CD4-positive, alpha-beta memory T cell (primary cell): ENCODE measurements at places on chromosomes 4 and X.

DNA sequence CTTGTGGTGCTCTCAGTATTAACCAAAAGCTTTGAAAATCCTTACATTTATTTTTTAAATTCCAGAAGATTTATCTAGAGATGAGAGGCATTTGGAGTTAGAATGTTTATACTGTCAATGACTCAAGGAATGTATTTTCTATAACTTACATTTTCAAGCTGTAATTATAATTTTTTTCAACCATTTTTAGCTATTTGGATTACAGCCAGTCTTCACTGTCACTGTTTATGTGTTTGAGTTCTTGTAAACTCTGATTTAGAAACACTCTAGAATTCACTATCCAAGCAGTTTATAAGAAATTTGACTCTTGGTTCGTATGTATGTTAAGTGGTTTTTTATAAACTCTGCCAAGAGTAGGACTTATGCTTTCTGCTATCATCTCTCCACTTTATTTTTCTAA, 36.7 kb upstream of the GUCY1A1 start:
- DNase-seq = no peak

- no peak for DNase-seq
Measured at GRCh38 chr4:180766944-180767729, 1476.1 kb upstream of the TENM3 start.

DNA sequence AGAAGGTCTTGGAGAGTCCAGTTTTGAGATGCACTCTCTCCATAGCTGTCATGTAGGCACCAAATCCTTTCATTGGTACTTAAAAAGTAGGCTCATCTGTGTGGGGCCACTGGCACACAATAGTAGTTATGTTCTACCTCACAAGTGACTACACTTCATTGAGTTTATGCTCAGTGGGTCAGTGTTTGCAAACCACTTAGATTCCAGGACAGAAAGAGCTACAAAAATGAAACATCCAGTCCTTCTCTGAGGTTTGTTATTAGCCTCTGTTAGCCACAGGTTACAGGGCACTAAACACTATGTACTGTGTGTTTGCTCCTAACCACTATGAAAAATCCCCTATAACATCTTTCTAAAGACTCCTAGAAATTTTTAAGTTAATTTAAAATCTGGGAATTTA, 13.8 kb downstream of the RAB28 start:
- no peak for DNase-seq

GRCh38 chr4:118280501-118281218, 72.1 kb downstream of the PRSS12 start:
- peak; percentile 55 for DNase-seq

DNA sequence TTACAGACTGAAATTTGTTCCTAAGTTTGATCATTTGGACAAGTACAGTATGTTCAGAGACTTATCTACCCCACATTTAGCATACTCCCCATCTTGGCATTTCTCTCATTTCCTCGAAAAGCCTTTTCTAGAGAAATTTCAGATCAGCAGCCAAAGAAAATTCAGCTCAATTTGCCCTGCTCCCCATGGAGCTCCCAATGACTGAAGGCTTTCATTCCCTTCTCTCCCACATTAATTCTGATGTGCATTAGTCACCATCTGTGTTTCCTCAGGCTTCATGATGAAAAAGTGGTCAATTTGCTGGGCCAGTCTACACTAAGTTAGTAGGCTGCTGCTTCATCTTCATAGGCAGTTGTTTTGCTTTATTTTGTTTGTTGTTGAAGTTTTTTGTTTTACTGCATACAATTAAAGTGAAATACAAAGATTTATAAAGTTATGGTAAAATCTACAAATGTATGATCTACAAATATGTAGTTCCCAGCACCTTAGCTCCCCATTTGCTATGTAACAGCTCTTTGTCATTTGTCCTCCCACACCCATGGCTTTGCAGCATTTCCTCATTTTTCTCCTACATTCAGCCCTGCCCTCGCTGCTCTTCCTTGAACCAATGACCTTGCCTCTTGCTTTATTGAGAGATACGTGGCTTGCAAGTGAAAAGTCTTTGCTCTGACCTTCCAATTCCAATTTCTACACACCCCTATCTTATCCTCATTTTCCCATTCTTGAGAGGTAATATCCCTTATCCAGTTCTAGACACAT, 193.9 kb downstream of the ANAPC10 start:
- DNase-seq = no peak

DNA sequence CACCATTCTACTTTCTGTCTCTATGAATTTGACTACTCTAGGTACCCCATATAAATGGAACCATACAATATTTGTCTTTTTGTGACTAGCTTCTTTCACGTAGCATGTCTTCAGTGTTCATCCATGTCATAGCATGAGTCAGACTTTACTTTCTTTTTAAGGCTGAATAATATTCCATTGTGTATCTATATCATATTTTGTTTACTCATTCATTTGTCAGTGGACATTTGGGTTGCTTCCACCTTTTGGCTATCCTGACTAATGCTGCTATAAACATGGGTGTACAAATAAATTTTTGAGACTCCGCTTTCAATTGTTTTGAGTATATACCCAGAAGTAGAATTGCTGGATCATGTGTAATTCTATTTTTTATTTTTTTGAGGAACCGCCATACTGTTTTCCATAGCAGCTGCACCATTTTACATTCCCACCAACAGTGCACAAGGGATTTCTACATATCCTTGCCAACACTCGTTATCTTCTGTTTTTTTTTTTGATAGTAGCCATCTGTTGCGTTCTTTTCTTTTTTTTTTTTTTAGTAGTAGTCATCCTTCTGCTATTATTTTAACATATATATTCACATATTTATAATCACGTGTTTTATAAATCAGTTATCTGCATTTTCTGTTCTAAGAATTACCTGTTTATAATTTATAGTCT, 158.0 kb upstream of the MED14 start:
- DNase-seq = no peak

DNA sequence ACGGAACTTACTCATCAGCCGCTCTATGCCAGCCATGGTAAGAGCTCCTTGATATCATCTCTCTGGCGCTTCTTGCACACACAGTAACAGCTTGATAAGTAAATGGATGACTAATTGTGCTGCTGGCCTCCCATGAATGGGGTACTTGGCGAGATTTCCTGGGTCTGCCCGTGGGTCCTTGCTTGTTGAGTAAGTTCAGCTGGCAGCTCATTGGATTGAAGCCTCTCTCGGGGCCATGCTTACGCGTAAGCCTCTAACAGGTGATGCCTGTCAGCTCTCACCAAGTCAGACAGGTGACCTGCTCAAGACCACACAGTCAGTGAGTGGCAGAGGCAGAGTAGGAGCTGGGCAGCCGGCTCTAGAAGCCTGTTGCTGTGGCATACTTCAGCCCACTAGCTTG, 7.7 kb downstream of the NSG1 start:
- no peak for DNase-seq

- no peak for DNase-seq
Measured at GRCh38 chr4:53917729-53918128, 146.7 kb downstream of the CHIC2 start.

GRCh38 chr4:35730414-35730813, 513.9 kb downstream of the ARAP2 start:
- DNase-seq = no peak

DNA sequence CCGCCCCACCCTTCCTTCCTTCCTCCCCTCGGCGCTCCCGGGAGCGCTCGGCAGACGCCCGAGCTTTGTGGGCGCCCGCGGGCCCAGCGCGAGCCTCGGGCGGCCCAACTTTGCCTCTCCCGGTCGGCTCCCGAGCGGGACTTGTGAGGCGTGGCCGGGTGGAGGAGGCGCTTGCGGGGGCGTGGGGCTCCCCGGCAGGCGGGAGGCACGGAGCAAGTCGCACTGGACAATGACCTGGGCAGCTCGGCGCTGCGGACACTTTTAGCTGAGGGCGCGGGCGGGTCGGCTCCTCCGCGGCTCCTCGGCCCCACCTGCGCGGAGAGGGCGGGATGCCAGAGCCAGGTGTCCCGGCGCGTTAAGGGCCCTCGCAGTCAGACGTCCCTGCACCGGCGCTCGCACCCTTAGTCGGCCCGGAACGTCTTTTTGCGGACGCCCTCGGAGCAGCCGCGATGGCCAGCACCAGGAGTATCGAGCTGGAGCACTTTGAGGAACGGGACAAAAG, 385 bp downstream of the DCLK2 start:
- DNase-seq = no peak

DNA sequence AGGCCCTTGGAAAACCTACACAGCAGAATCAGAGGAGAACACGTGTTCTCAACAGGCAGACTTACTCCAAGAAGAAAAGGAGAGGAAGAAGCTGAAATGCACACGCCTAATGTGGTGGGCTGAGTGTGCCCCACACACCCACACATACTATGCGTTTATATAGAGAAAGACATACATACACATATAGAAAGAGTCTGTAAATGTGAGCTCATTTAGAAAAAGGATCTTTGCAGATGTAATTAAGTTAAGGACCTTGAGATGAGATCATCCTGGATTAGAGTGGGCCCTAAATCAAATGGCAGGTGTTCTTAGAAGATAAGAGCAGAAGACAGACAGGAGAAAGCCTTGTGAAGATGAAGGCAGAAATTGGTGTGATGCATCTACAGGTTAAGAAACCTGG, 87.2 kb upstream of the KLF3 start:
- DNase-seq = no peak

DNA sequence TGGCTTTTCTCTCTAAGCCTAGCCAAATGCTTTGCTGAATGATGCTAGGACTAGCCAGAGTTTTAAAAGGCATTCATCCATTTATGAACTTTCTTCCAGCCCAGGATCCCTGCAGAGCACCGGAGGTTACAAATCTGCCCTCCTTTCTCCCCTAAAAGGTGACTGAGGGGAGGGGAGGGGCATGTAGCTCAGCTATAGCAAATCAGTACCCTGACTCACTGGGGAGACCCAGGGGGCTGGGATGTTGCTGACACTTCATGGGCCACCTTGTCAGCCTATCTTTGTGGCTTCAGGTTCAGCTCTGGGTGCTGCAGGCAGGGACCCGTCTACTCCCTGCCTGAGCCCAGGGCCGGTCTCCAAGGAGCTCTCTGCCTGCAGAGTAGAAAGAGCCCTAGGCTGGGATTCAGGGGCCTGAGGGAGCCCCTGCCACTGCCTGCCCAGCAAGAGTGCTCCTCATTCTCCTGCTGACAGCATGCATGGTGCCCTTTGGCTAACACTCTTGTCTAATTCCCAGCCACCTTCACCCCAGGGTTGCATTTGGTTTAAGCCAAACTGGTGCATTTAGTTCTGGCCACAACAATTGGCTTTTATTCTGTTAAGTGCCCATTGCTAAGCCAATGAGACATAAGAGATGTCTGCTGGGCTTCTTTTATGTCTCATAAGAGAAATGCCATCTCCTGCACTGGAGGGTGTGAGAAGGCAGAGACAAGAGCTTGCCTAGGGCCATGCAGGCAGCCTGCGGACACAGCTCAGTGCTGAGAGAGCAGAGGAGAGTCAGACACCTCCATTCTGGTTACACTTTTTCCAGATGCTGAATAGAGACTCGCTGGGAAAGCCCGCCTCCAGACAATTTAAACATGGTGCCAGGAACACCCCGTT, 11.9 kb upstream of the UBA6 start:
- no peak for DNase-seq

DNA sequence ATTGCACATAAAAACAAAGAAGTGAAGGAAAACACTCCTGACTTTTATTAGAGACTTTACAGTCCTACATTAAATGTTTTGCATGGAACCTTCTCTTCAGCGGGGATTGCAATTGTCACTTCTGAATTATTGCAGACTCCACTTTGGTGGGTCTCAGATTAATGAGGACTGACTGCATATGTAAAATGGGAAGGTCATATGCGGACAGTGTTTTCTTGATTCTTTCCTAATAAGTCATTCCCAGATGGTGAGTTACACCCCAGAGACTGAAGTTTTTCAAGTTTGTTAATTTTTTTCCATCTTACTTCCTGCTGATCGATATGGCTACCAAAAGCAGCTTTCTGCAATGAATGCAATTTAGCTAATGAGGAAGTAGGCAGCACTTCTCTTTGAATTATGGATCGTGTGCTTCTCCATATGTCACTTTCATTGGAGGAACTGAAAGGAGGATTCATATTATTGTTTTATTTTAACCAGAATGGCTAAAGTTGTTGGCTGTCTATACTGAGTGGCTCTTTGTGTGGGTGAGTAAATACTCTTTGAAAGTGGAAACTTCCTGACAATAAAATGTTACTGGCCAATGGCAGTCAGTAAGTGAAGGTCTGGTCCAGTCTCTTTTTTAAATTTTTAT, 119.3 kb upstream of the CLNK start:
- no peak for DNase-seq

DNA sequence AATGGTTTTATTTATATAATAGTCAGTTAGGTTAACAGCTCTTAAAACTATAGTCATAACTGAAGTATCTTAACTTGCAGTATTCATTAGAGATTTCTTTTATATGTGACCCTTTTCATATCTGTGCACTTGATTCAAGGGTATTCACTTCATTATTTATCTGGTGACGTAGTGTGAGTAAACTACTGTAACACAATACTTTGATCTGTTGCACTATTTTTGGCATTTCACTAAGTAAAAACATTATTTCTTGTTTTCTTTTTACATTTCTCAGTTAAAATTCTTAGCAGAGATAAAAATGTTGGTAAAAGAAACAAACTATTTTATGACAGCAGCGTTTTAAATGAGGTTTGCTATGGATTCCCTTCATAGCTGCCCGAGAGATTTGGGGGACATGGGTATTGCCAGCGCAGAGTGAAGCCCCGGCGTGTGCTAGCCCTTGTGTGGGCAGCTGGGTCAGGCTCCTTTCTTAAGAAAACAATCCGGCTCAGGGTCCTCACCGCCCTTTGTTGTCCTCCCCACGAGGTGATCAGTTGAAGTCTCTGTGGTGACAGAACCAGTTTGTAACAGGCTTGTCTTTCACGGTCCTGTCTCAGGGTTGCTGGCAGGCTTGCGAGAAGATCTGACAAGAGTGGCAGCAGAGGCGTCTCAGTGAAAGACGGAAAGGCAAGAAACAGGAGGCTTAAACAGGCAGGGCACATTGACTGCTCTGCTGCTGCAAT, 293.4 kb downstream of the BMPR1B start:
- no peak for DNase-seq

GRCh38 chrX:45421806-45422205, 221.1 kb upstream of the DIPK2B start:
- DNase-seq = no peak

- no peak for DNase-seq
Measured at GRCh38 chr4:114249976-114250375, 270.5 kb upstream of the ARSJ start.

- DNase-seq = no peak
Measured at GRCh38 chr4:31538877-31539276, 818.7 kb downstream of the PCDH7 start.

DNA sequence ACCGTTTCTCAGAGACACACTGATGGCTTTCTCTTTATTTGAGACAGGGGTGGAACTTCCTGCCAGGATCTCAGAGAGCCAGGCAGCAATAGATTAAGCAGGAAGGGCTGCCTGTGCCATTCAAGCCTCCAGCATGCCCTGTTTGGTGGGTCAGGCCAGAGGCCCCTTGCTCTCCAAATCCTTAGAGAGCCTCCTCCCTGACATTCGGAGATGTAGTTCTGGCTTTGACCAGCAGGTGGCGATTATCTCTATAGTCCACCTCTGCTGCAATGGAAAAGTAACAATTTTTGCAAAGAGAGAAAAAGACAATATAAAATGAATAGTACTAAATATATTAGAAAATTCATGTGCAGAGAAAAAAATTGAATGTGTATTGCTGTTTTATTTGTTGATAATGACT, 93.9 kb downstream of the NXF2B start:
- DNase-seq = peak; percentile 52

GRCh38 chr4:153218961-153219360, 14.7 kb downstream of the TRIM2 start:
- no peak for DNase-seq

GRCh38 chr4:117814277-117815246, 219.7 kb upstream of the NDST3 start:
- DNase-seq = no peak
